SHP77 treated with DMSO at 0.1 percent for 48 hours (cell line): ENCODE measurements at places on chromosomes 1 and 21.
A peak's percentile ranks its signal among the peaks of the same experiment; 100 is the strongest.

DNA sequence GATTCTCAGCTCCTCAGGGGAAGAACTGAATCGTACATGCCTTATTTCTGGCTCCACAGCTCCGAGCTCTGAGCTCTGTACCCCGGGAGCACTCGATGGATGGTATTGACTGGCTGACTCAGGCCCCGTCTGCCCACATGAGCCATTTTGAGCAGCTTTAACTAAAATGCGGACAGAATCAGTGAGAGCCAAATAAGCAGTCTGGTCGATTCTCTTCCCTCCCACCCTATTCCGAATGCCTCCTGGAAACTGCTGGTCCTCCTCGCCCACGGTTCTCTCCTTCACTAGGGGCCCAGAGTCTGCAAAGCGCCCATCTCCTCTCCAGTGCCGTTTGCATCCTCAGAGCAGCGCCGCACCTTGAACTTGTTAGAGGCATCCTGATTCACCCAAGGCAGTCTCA is 125.9 kb upstream of the IRF2BP2 start:
- DNase-seq, result no peak

DNA sequence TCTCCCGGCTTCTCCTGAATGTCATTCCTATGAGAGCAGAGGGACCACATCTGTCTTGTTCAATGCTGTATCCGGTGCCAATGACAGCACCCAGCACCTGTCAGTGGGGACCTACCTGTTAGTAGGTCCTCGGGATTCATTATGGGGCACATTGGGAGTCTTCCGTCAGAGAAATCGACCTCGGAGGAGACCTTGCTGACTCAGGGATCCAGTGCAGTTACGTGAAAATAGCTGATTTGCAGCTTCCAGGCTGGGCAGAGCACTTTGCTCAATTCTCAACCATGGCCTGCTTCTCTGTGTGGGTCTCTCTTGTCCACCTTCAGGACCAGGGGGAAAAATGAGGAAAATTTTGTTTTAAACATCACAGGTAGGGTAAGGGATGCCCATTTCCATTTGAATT is 130.2 kb downstream of the PRDM2 start:
- no peak for DNase-seq

DNA sequence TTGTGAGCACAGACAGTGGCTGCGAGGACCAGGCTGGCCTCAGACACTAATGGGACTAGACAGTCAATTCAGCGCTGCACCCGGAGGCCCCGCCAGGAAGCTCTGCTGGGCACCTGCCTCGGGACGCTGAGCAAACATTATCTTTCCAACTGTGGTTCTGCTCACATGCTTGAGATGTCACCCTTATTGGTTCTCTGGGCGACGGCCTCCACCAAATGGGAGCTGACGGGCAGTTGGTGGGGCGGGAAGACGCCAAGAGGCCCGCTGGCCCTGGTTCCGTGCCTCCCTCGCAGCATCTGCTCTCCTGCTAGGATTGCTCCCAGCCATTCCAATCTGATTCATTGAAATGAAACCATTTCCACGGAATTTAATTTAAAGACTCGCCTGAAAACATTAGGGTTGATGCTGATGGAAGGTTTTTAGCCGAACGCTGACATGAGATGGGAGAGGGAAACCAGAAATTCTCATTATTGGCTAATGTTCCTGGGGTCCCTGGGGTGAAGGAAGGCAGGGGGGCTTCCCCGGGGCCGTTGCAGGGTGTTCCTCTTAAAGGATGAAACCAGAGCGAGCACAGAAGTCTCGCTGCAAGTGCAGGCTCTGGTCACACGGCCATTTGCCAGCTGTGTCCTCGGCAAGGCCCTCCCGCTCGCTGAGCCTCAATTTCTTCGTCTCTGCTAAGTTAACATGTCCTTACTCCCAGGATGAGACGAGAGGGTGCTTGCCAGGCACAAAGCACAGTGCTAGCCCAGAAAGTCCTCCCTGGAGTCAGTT is 512.2 kb downstream of the NPHP4 start:
- peak; percentile 95 for DNase-seq

GRCh38 chr1:203287109-203287893 is 18.0 kb upstream of the BTG2 start:
- peak; percentile 81 for DNase-seq

DNA sequence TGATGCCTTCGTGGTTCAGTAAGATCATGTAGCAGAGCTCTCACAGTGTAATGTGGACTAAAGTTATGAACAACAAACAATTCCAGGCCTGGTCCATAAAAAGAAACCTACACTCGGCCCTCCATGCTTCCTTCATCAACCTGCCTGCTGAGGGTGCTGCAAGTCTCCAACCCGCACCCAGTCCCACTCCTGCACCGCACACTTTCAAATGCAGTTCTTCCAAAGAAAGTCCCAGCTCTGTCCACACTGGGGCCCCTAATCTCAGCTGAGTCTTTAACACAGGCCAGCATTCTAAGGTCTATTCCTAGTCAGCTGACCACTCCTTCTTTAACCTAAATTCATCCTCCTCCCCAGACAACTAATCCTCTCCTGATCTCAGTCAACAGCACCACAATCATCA is 71.5 kb upstream of the NR5A2 start:
- DNase-seq, result no peak

DNA sequence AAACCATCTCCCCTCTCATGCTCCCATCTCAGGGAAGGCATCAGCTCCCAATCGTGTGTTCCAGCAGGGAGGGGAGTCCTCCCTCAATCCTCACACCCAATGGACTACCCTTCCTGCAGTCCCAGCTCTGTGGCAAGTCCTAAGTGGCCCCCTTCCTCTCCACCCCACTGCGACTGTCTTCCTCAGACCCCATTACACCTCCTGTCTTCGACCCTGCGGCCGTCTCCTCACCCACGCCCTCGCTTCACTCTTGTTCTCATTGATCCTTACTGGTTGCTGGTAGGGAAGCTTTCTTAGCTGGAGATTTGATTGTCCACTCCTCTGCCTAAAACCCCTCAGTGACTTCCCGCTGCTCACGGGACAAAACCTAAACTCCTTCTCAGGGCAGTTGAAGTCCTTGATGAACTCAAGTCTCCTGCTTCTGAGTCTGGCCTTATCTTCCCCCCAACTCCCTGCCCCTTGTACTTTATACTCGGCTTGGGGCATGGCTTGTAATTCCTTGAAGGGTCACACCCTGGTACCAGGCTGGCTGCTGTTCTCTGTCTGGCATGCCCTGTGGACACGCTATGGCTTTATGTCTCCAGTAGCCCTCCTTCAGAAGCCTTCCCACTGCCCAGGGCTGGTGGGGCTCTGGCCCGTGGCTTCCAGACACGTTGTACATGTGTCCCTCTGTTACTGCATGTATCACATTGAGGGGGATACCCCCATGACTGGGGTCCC is 2.3 kb upstream of the EPS8L3 start:
- DNase-seq, result no peak

- no peak for DNase-seq
Observed at GRCh38 chr1:54764922-54765561, 719 bp upstream of the PARS2 start.

DNA sequence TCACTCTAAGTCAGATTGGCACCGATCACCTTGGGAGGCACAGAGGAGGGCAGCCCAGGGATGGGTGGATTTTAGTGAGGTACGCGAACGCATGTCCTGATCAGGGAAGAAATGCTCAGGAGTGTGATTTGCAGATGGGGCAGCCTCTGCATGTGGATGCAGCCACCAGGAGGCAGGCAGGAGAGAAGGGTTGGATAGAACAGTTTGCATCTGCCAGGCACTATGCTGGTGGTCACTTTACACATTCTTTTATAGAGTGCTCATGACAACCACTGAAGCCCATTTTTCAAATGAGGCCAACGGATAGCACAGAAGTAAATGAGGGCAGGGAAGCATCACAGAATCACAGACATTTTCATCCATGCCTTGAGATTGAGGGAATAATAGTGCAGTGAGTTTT is 5.7 kb downstream of the LAMB3 start:
- no peak for DNase-seq

DNA sequence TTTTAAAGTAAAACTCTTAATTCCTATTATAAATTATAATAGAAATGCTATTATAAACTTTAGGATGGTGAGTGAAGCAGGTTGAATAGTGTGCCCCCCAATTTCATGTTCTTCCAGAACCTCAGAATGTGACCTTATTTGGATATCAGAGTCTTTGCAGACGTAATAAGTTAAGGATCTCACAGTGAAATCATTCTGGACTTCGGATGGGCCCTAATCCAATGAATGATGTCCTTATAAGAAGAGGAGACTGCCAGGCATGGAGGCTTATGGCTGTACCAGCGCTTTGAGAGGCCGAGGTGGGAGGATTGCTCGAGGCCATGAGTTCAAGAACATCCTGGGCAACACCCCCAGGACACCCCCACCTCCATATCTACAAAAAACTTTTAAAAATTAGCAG is 9.4 kb upstream of the MT1HL1 start:
- no peak for DNase-seq

DNA sequence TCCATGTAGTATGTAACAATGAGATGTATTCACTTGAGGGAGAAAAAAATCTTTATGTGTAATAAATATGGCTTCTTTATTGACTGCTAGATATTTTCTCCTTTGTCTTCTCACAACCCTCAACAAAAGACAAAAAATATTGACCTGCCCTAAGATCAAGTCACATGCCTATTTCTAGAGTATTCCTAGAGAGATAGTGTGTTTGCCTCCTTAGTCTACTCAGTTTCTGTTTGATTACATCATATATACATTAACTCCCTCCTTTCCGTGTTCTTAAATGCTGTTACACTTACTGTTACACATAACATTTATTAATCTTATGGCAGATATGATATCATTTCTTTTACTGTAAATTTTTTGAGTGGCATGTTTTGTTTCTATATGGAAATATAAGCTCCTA is 281.6 kb upstream of the RGS18 start:
- DNase-seq, result no peak

GRCh38 chr1:199778324-199778955 is 249.1 kb upstream of the NR5A2 start:
- DNase-seq, result no peak

GRCh38 chr1:24364975-24365678 is 46.0 kb downstream of the GRHL3 start:
- DNase-seq, result no peak

DNA sequence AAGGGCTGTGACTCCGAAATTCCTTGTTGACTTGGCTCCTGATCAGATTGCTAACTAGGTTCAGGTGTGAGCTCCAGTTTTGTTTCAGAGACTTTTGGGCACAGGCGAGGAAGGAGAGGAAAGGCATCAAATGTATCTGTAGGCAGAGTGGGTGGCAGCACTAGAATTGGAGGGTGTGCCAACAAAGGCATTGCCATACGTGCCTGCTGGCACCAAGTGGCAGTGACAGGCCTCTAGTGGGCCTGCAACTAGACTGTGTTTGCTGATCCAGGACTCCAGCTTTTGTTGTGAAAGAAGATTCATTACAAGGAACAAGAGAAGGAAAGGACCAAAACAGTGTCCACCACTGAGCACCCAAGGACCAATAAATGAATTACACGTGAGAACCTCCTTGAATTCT is 79.5 kb downstream of the TM2D1 start:
- no peak for DNase-seq

DNA sequence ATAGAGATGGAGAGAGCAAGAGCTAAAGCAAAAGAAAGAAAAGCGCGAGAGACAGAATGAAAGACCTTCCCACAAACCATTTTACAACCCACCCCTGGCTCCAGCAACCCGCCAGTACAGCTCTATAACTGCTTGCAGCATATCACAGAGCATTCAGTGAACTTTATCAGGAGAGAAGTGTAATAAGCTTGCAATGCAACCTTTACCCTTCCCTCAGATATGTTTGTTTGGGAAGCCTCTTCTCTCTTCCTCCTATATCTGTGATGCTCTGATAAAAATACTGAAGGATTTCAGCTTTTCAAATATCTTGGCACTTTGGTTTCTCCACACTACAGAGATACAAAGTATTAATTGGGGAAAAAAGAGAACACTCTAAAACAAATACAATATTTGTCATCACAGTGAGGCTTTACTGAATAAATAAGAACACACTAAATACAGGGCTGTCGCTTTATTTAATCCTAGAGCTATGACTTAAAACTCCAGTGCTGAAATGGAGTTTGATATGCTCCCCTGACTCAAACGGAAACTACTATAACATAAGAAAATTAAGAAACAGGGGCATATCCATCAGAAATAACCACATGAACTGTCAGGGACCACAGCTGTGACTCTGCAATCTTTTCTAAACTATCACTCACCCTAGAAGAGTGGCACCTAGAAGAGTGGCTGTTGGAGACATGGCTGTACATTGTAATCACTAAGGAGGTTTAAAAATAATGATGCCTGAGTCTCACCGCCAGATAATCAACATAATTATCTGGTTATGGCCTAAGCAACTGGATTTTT is 6.7 kb downstream of the CRP start:
- DNase-seq, result no peak

- DNase-seq, result no peak
Observed at GRCh38 chr1:86965012-86965826, 50.8 kb downstream of the HS2ST1 start.

GRCh38 chr1:118217141-118217838 is 32.3 kb upstream of the SPAG17 start:
- DNase-seq, result no peak

GRCh38 chr1:10663678-10664035 is 132.8 kb downstream of the CASZ1 start:
- DNase-seq, result no peak

- no peak for DNase-seq
Observed at GRCh38 chr21:27813750-27814149, 846.9 kb upstream of the ADAMTS5 start.

- DNase-seq, result no peak
Observed at GRCh38 chr1:167330601-167331293, 110.1 kb downstream of the POU2F1 start.

GRCh38 chr1:87182611-87183010 is 146.1 kb upstream of the LMO4 start:
- no peak for DNase-seq

DNA sequence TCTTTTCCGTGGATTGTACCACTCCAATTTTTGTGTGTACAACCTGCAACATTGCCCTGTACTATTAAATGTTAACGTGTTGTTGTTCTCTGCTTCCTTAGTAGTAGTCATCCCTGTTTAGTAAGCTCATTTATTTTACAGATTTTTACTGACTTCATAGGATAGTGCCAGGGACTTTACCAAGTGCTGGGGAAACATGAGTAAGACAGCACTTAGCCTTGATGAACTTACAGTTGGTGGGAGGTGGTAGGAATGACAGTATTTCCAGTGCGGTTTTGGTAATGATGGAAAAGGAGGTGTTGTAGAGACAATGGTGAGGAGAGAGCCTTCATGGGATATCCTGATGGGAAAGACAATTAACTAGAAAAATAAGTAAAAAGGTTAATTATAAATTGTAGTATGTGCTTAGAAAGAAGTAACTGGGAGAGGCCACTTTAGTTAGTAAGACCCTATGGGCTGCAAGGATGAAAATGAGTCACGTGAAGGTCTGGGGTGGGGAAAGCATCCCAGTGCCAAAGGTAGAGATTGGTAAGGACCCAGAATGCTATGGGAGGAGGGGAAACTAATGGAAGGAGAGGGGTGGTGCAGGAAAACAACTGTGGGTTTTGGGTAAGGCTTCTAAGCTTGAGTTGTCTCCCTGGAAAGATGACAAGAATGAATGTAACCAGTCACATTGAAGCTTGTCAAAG is 1.7 kb downstream of the RLF start:
- no peak for DNase-seq

GRCh38 chr21:44854391-44854663 is 19.2 kb downstream of the PTTG1IP start:
- DNase-seq, result no peak

GRCh38 chr1:201350884-201351283 is 26.6 kb downstream of the TNNT2 start:
- DNase-seq, result no peak

GRCh38 chr1:151585622-151586021 is 26.2 kb upstream of the SNX27 start:
- no peak for DNase-seq
